Natural killer cell (primary cell): ENCODE measurements at places on chromosomes 6 and 20. TPM values are rescaled to one million over a fixed set of nuclear protein-coding genes. Genes with fewer than 3 reads are reported as not detected.

Gene NUS1
- total RNA-seq, result 25.9 TPM

Gene CHMP4B
- total RNA-seq, result 74.0 TPM

Gene ADGRB3
- total RNA-seq, result not detected

Gene TEAD3
- total RNA-seq, result not detected

Gene GFOD1
- 71.2 TPM for total RNA-seq

Gene FERMT1
- not detected for total RNA-seq

Gene SLC17A1
- 0.50 TPM for total RNA-seq

Gene COL19A1
- 0.18 TPM for total RNA-seq

Gene EMILIN3
- not detected for total RNA-seq

Gene KHDRBS2
- total RNA-seq, result not detected

Gene WFDC5
- total RNA-seq, result not detected

Gene GABRR1
- total RNA-seq, result not detected

Gene HLA-DQA2
- 1.4 TPM for total RNA-seq

Gene PXMP4
- 4.7 TPM for total RNA-seq

Gene COX7A2
- 166 TPM for total RNA-seq

Gene RSPO3
- total RNA-seq, result not detected

Gene OPN5
- not detected for total RNA-seq

Gene RFX6
- total RNA-seq, result not detected

Gene PAK5
- not detected for total RNA-seq
